ENCODE measurements at places on chromosomes 6 and 20.

- DNase-seq: no peak
Observed at GRCh38 chr20:62678553-62678952, 30.1 kb upstream of the NTSR1 start.

DNA sequence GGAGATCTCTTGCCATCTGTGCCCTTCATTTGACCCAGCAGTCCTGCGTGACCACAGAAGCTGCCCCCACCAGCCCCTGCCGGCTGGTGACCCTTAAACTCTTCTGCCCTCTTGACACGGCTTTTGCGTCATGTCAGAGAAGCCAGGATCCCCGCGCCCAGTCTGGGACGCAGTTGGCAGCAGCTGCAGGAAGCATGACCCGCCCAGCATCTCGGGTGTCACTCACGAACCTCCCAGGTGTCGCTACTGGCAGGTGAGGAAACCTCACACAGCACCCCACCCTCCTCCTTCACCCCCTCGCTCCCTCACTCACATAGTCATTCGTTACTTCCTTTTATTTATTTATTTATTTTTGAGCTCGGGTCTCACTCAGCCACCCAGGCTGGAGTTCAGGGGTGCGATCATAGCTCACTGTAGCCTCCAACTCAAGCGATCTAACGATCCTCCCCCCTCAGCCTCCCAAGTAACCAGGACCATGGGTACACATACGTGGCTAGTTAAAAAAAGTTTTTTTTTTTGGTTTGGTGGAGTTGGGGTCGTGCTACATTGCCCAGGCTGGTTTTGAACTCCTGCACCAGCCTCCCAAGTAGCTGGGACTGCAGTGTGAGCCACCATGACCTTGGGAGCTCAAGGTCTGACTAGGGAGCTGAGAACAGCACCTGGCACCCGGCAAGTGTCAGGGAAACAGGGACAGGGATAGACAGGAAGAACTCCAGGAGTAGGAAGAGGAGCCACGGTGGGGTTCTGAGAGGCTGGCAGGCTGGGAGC lies 14.1 kb upstream of the SPDEF start:
- DNase-seq: no peak

GRCh38 chr6:93515736-93516135 lies 96.4 kb upstream of the EPHA7 start:
- DNase-seq: no peak

DNA sequence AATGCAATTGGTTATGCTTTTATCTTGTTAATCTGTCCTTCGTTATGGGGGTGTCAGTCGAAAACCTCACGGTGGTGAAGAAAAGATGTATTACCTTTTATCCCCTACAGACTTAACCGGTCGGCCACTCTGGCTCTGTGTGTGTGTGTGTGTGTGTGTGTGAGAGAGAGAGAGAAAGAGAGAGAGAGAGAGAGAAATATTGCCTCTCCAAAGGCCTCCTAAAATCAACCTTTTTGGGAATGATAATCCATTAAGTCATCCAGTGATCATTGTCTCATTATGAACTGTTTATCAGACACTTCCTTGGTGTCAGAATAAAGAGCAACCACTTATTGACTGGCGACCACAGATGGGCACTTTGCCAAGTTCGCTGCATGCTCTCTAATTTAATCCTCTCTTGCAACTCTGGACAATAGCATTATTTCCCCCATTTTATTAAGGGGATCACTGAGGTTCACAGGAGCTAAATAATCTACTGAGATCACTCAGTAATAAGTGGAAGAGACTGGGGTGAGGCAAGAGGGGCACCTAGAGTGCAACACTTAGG lies 30.7 kb downstream of the SLC35D3 start:
- no peak for DNase-seq

DNA sequence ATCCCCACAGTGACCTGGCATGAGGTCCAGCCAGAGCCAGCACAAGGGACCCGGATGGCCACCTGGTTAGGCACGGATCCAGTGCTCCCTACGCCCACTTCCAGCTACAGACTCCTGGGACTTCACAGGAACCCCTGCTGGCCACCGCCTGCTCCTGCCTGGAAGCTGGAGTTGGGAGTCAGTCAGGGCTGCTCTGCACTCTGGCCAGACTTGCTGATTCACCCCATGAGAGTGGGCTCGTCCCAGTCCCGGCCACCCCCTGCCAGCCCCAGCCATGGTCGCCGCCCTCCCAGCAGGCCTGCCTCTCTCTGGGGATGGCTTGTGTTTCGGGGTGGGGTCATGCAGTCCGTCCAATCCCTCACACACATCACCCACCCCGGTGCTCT lies 125.8 kb downstream of the DLL1 start:
- no peak for DNase-seq

DNA sequence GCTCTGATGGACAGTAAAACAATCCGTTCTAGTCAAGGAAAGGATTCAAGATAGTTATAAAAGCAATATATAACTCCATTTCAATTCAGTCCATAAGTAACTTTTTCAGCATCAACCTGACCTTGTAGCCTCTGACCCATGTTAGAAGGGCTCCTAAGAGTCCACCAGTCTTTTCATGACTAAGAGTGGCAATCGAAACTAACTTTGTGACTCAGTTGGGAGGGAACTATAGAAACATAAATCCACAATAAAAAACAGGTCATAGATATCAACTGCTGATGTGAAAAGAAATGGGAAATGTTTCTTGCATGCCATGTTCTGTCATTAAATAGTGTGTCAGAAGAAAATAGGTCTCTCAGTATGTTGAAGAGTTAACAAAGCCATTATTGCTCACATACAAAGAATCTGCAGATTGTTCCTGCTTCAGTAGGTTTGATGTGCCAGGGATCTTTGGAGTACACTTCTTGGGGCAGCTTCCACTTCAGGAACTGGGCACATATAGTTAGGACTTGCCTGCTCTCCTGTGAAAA lies 16.2 kb upstream of the RBL1 start:
- DNase-seq: no peak

DNA sequence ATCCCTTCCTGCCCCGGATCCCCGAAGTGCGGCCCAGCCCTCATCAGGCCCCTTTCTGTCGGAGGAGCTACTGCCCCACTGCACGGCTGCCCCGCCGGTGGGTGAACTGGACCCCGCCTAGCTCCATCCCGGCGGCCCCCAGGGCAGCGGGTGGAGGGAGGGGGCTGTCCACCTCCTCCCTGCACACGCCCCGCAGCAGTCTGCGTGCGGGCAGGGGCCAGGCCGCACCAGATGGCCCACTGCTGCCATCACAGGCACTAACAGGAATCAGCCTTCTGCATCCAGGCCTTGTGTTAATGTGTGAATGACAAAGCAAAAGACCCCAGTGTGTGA lies 54.9 kb upstream of the UNC93A start:
- DNase-seq: no peak

- no peak for DNase-seq
Observed at GRCh38 chr6:125853756-125854155, 63.0 kb downstream of the NCOA7 start.

GRCh38 chr20:36528176-36528874 lies 13.0 kb upstream of the MYL9 start:
- no peak for DNase-seq

All from activated CD4-positive, alpha-beta T cell treated with anti-CD3 and anti-CD28 coated beads for 1 hour (primary cell).